ENCODE measurements at places on chromosomes 1 and 21. TPM values are rescaled to one million over a fixed set of nuclear protein-coding genes. Genes with fewer than 3 reads are reported as not detected.
A peak's percentile ranks its signal among the peaks of the same experiment; 100 is the strongest.

DNA sequence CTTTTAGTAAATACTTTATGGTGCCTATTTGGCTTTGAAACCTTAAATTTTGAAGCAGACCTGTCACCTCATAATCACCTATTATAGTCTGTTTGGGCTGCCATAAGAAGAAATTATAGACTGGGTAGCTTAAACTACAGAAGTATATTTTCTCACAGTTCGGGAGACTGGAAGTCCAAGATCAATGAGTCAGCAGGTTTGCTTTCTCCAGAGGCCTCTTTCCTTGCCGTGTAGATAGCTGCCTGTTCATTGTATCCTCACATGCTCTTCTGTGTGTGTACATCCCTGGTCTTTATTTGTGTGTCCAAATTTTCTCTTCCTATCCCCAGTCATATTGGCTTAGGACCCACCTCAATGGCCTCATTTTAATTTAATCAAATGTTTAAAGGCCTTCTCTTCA, 518.2 kb downstream of the ADGRL2 start:
- H3K27ac ChIP-seq, result no peak overlapping the region
- no peak overlapping the region for H3K4me3 ChIP-seq
- no peaks in the 10 kb centered on the region for H3K4me1 ChIP-seq
- no peaks in the 10 kb centered on the region for H3K27me3 ChIP-seq
- DNase-seq, result no peak

- H3K27ac ChIP-seq, result no peak overlapping the region
- no peaks in the 10 kb centered on the region for H3K27me3 ChIP-seq
- peaks cover 38% of the 10 kb centered on the region for H3K4me1 ChIP-seq
- H3K36me3 ChIP-seq, result no peaks in the 10 kb centered on the region
Observed at GRCh38 chr1:167746988-167747655, 25.3 kb downstream of the MPZL1 start.

- no peak overlapping the region for H3K27ac ChIP-seq
- DNase-seq, result no peak
- H3K4me1 ChIP-seq, result peaks cover 8% of the 10 kb centered on the region
- H3K36me3 ChIP-seq, result peaks cover 99% of the 10 kb centered on the region
Observed at GRCh38 chr1:184716158-184716557, 38.5 kb downstream of the EDEM3 start.

GRCh38 chr21:42308161-42308913, 6.9 kb downstream of the TFF3 start:
- DNase-seq, result no peak
- H3K4me1 ChIP-seq, result peaks cover 16% of the 10 kb centered on the region
- no peak overlapping the region for H3K27ac ChIP-seq
- H3K4me3 ChIP-seq, result no peak overlapping the region
- peaks cover 49% of the 10 kb centered on the region for H3K27me3 ChIP-seq

DNA sequence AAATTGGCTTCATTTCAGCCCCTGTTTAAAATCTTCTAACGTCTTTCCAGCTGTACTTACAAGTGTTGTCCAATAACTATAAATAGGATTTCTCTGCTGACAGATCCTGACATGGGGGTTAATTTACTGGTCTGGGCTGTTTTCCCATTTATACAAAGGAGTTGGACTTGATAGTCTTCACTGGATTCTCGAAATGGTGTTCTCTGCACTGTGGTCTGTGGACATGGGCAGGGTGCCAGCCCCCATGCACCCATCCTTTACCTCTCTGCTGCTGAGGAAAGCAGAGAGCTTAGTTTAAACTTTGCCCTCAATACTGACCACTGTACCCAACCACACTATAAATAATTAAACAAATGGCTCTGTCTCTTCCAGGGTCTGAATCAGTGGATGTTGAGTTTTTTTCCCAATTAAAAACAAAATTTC, 5.2 kb downstream of the DIO1 start:
- H3K4me1 ChIP-seq, result peaks cover 10% of the 10 kb centered on the region
- no peak overlapping the region for H3K27ac ChIP-seq

DNA sequence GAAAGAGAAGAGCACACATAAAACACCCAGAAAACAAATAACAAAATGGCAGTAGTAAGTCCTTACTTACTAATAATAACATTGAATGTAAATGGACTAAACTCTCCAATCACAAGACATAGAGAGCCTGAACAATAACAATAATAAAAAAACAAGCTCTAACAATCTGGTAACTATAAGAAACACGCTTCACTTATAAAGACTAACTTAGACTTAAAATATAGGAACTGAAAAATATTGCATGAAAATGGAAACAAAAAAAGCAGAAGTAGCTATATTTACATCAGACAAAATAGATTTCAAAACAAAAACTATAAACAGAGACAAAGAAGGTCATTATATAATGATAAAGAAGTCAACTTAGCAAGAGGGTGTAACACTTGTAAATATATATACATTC, 83.1 kb upstream of the LYPLAL1 start:
- no peaks in the 10 kb centered on the region for H3K4me1 ChIP-seq
- H3K4me3 ChIP-seq, result no peak overlapping the region
- no peak overlapping the region for H3K27ac ChIP-seq
- DNase-seq, result no peak
- H3K36me3 ChIP-seq, result no peaks in the 10 kb centered on the region

DNA sequence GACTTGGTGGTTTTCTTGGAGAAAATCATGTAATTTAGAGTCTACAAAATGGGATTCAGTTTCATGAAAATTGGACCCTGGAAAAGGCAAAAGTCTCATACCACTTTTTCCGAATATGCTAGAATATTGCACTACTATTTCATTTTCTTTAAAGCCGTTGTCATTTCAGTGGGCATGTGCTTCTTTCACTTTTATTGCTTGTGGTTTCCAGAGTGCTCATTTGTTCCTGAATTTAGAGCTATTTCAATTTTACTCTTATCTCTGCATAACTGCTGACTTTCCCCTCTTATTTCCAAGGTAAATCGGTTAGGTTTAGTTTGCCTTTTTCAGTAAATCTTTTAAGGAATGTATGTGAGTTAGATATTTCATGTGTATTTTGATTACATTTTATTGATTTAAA, 11.6 kb downstream of the HHAT start:
- DNase-seq, result no peak
- no peaks in the 10 kb centered on the region for H3K27me3 ChIP-seq
- no peak overlapping the region for H3K27ac ChIP-seq
- no peaks in the 10 kb centered on the region for H3K36me3 ChIP-seq
- H3K4me1 ChIP-seq, result peaks cover 13% of the 10 kb centered on the region

- no peak overlapping the region for H3K4me3 ChIP-seq
- DNase-seq, result no peak
- H3K4me1 ChIP-seq, result peaks cover 13% of the 10 kb centered on the region
- H3K36me3 ChIP-seq, result peaks cover 85% of the 10 kb centered on the region
Observed at GRCh38 chr1:77927414-77927813, 39.0 kb downstream of the NEXN start.

- peaks cover 66% of the 10 kb centered on the region for H3K4me1 ChIP-seq
- peak overlapping the region; percentile 97 for H3K27ac ChIP-seq
- no peak for DNase-seq
- no peaks in the 10 kb centered on the region for H3K36me3 ChIP-seq
Observed at GRCh38 chr1:1429671-1430073, 5.8 kb upstream of the VWA1 start.

GRCh38 chr1:24644100-24644384, 940 bp downstream of the SRRM1 start:
- peaks cover 45% of the 10 kb centered on the region for H3K4me1 ChIP-seq
- peak overlapping the region; percentile 96 for H3K4me3 ChIP-seq
- H3K27me3 ChIP-seq, result no peaks in the 10 kb centered on the region
- peak overlapping the region; percentile 92 for H3K27ac ChIP-seq
- peaks cover 33% of the 10 kb centered on the region for H3K36me3 ChIP-seq
- no peak for DNase-seq

- no peaks in the 10 kb centered on the region for H3K27me3 ChIP-seq
- no peak overlapping the region for H3K4me3 ChIP-seq
- DNase-seq, result no peak
- H3K4me1 ChIP-seq, result peaks cover 10% of the 10 kb centered on the region
- H3K36me3 ChIP-seq, result no peaks in the 10 kb centered on the region
Observed at GRCh38 chr1:94105581-94105952, 15.4 kb downstream of the ABCA4 start.

- H3K27me3 ChIP-seq, result no peaks in the 10 kb centered on the region
- peak overlapping the region; percentile 41 for H3K4me3 ChIP-seq
- DNase-seq, result no peak
- H3K36me3 ChIP-seq, result no peaks in the 10 kb centered on the region
- H3K4me1 ChIP-seq, result peaks cover 55% of the 10 kb centered on the region
Observed at GRCh38 chr1:9068981-9069325, 482 bp downstream of the SLC2A5 start.

DNA sequence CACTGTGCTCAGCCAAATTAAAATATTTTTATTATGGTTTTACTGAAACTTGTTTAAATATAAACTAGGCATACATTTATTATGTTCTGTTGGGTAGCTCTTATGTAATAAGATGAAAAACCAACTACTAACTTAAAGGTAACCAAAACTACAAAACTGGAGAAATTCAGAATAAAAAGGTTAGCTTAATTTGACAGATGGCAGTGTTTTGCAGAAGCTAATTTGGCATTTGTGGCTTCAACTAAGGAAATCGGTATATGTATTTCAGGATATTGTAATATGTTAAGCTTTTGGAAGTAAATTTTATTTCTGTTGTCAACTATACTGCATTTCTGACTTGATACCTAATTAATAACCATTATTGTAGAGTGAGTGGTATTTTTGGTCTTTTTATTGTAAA, 18.8 kb downstream of the USP25 start:
- no peak for DNase-seq
- H3K27ac ChIP-seq, result no peak overlapping the region
- no peaks in the 10 kb centered on the region for H3K27me3 ChIP-seq
- peaks cover 68% of the 10 kb centered on the region for H3K4me1 ChIP-seq

- H3K4me3 ChIP-seq, result no peak overlapping the region
- no peak overlapping the region for H3K27ac ChIP-seq
- no peaks in the 10 kb centered on the region for H3K36me3 ChIP-seq
- DNase-seq, result no peak
Observed at GRCh38 chr1:56169856-56170255, 409.5 kb downstream of the PLPP3 start.

- H3K4me3 ChIP-seq, result no peak overlapping the region
- H3K27ac ChIP-seq, result no peak overlapping the region
- no peaks in the 10 kb centered on the region for H3K27me3 ChIP-seq
- no peaks in the 10 kb centered on the region for H3K4me1 ChIP-seq
Observed at GRCh38 chr1:189693140-189693539, 784.5 kb downstream of the BRINP3 start.

DNA sequence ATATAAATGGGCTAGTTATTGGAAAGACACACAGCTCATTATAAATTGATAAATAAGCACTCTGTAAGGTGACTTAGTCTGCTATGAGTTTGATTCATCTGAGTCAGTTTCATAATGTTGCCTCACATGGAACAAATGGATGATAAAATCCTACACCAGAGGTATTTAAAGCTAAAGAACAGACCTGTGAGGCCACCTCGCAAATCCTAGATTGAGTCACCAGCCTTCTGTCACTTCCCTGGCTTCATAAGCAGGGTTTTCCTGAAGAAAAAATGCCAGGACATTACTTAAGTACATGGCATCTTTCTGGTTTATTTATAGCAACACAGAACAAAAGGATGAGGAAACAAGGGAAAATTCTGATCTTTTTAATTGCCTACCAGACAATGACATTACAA, 18.4 kb downstream of the CD2 start:
- no peak overlapping the region for H3K27ac ChIP-seq
- H3K36me3 ChIP-seq, result no peaks in the 10 kb centered on the region
- H3K4me1 ChIP-seq, result no peaks in the 10 kb centered on the region
- peaks cover 26% of the 10 kb centered on the region for H3K27me3 ChIP-seq
- no peak overlapping the region for H3K4me3 ChIP-seq
- no peak for DNase-seq

The NHLH1 gene
- not detected for total RNA-seq

The TFAP2E gene
- total RNA-seq, result 0.30 TPM

The RALGPS2 gene
- 7.5 TPM for total RNA-seq

The AJAP1 gene
- total RNA-seq, result 0.16 TPM

The LCE3B gene
- not detected for total RNA-seq
